Fibroblast of skin of right biceps (primary cell): ENCODE measurements at places on chromosomes 13 and 19.

- DNase-seq, result no peak
Observed at GRCh38 chr13:77325371-77325980, 1.4 kb downstream of the MYCBP2 start.

DNA sequence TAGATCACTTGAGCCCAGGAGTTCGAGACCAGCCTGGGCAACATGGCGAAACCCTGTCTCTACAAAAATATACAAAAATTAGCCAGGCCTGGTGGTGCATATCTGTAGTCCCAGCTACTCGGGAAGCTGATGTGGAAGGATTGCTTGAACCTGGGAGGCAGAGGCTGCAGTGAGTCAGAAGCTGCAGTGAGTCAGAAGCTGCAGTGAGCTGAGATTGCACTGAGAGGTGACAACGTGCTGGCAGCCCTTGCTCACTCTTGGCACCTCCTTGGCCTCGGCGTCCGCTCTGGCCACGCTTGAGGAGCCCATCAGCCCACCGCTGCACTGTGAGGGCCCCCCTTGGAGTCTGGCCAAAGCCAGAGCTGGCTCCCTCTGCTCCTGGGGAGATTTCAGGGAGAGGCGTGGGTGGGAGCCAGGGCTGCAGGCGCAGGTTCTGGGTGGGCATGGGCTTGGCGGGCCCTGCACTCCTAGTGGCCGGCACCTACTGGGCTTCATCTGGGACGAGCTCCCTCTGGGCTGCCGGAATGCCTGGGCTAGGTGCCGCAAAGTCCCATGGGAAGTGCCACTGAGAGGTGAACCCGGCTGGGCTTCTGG lies 39.5 kb upstream of the RPL21 start:
- peak; percentile 75 for DNase-seq

DNA sequence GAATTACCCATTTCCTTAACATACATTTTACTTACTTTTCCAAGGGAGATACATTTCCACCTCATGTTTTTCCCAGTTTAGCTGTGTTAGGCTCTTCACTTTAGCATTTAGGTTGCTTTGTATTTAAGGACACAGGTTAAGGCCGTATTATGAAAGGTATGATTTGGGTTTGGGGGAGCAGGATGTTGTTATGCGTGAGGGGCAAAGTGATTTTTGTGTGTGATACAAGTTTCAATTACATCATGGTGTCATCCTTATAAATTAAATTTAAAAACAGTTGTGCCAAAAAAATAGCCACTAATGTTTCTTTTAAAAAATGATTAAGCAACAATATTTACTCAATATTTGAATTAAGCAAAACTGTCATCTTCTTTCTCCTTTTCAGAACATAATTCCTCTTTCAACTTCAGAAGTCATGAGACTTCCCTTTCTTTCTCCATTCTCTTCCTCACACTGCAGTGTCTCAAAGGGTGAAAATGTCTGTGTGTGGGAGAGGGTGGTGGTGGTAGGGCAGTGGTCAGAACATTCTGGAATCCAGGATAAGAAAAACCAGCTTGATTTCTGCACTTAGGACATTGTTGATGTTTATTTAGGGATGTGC lies 126.2 kb downstream of the KCNRG start:
- DNase-seq, result no peak

- no peak for DNase-seq
Observed at GRCh38 chr13:78593652-78594455, 9.5 kb downstream of the POU4F1 start.

GRCh38 chr13:25406377-25406776 lies 34.6 kb downstream of the ATP8A2 start:
- DNase-seq, result no peak

DNA sequence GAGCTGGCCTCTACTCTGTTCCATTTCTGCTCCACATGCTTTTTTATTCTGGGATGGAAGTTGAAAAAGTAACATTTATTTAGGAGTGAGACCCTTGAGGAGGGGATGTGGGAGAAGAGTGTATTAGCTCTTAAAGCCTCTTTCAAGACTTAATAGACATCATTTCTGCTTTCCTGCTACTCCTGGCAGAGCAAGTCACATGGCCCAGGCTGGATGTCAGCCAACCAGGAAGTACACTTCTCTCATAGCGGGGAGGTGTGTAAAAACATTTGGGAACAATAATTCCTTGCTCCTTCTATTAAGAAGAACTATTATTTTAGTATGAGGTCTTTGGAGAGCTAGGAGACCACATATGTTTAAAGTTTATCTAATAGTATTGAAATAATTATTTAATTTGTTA lies 40.6 kb upstream of the FAM216B start:
- peak; percentile 37 for DNase-seq

DNA sequence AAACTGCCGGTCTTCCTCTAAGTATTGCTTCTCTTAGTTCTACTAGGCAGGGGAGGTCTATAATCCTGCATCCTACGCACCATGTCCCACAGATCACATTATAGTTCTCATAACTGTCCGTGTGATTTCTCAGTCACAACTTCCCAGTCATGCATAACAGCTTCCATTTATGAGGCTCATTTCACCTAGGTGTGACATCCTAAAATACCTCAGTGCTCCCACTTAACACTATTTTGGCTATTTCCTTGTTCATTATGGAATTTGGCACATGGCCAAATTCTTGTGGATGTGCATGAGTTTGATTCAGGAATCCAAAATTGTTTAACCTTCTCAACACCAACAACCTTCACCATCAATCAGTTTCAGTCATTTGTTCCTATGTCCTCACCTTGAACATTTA lies 989.9 kb downstream of the OLFM4 start:
- DNase-seq, result no peak

- no peak for DNase-seq
Observed at GRCh38 chr13:54611390-54611789, 1582.8 kb downstream of the OLFM4 start.

DNA sequence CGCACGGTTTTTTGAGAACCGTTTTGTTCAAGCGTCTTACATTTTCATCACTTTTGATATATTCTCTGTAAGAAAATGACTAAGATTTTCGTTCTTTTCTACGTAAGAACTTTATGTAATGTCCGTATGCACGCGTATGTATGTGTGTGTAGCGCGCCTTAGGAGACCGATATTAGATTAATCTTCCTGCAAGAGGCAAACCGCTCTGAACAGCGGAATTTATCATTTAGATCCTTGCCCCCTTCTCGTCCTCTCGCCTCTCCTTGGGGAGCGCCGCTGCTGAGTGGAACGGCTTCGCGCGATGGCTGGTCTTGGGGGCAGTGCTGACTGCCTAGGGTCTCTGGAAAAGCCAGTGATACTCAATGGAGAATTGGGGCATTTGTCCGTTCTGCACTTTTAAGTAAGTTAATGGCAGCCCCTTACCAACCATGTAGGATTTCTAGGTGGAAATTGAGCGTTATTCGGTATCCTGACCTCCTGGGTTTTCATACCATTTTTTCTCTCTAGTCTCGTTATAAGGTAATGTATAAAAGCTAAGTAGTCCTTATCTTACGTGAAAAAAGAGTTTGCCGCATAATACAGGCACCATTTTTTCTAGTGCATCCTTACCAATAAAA lies 4.7 kb downstream of the MAB21L1 start:
- peak; percentile 37 for DNase-seq

- no peak for DNase-seq
Observed at GRCh38 chr13:81683521-81683920, 1342.6 kb upstream of the SPRY2 start.

- no peak for DNase-seq
Observed at GRCh38 chr19:1143828-1144399, 30.2 kb downstream of the SBNO2 start.

DNA sequence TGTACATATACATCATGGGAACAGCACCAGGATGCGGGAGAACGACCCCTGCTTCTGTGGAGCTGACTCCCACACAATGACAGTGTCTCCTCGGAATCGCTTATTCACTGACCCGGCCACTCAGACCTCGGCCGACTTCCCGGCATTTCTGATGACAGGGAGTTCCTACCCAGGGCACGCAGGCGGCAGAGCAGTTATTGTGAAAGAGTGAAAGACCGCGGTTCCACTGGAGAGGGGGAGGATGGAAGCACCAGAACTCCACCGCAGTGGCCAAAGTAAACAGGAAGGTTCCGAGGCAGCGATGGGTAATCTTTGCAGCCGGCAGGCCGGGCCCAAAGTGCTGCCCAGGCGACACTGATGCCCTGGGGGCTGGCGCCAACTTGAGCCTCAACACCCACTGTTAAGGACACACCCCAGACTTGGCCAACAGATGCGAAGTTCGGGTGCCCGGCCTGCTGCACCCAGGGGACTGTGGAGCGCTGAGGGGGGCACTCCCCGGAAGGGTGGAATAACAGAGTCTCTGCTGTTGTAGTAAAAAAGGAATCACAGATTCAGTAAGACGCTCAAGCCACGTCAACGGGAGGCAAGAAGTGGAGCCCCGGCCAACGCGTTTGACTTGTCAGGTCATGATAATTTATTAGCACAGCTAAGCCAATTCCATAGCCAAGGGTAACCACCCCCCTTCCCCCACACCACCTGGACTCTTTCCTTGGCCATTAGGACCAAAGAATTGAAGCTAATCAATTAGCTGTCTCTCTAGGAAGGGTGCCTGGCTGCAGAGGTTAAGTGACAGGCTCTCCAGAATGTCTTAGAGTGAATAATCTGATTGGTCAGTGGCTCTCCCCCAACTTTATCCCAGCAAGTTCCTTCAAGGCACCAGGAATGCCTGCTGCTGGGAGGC lies 5.8 kb downstream of the MLLT1 start:
- peak; percentile 73 for DNase-seq

DNA sequence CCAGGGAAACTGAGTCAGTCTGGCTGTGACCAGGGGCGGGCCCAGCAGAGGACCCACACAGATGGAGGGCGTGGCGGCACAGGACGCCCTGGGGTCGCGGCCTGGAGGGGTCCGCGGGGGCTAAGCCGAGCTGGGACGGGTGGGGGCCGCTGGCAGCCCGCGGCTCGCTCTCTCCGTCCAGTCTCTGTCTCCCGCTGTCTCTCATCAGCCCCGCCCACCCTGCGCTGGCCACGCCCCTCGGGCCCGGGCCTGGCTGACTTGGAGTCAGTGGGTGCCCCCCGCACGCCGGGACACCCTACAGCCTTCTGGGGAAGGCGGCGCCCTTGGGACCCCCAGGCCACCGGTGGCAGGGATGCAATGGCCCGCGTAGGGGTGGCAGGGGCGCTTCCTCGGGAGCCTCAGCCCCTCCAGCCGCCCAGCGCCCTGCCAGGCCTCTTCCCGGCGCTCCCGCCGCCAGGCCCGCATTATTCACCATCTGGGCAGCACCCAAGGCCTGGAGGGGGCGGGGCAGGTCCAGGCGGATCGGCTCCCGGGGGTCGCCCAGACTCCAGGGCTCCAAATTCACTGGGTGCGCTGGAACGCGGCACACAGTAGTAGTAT lies at the start of gene TBXA2R:
TBXA2R (minus strand) TSS at position 186 of the 600 bp plus-strand sequence. CDS start 6,241 bp downstream, outside the sequence.
- peak; percentile 70 for DNase-seq

- DNase-seq, result peak; percentile 63
Observed at GRCh38 chr19:44927746-44928145, 13.3 kb downstream of the APOC1 start.

- DNase-seq, result peak; percentile 19
Observed at GRCh38 chr13:112605531-112605990, 17.6 kb upstream of the TUBGCP3 start.

GRCh38 chr13:54162069-54162468 lies 1133.5 kb downstream of the OLFM4 start:
- DNase-seq, result no peak

GRCh38 chr13:101291646-101292515 lies 124.4 kb downstream of the NALCN start:
- DNase-seq, result peak; percentile 39

DNA sequence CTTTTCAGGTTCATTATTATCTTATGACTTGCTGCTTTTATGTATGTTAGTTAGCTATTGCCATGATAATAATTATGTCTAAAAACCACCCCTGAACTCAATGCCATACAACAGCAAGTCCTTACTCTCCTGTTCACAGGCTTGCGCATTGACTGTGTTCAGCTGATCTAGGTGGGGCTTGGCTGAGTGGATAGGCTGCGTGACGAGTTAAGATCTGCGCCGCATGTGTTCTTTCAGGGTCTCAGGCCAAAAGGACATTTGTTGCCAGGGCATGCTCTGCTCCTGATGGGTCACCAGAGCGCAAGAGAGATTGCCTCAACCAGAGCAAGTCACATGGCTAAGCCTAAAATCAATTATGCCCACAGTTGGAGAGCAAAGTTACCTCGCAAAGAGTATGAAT lies 859 bp downstream of the ZNF568 start:
- peak; percentile 6 for DNase-seq

DNA sequence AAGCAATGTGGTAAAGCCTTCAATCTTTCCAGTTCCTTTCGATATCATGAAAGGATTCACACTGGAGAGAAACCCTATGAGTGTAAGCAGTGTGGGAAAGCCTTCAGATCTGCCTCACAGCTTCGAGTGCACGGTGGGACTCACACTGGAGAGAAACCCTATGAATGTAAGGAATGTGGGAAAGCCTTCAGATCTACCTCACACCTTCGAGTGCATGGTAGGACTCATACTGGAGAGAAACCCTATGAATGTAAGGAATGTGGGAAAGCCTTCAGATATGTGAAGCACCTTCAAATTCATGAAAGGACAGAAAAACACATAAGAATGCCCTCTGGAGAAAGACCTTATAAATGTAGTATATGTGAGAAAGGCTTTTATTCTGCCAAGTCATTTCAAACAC lies 15.6 kb upstream of the ZNF763 start:
- DNase-seq, result peak; percentile 18

DNA sequence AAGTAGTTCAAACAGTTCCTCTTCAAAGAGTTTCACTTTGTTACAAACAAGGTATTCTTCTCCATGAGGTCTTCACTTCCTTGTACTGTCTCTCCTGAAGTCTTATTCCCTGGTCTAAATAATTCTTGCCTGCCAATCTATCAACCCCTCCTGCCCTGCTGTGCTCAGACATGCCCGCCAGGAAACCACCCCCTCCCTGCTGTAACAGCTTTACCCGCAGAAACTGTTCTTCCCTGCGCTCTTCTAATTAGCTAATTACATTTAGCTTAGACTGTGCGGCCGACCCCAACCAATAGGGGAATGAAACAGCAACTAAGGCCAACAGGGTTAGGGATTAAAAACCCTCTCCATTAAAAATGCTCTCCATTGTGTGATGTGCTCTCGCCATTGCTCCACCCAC lies 46.7 kb downstream of the ZNF846 start:
- no peak for DNase-seq

- peak; percentile 7 for DNase-seq
Observed at GRCh38 chr13:76438050-76438449, 448.2 kb downstream of the KCTD12 start.

- DNase-seq, result no peak
Observed at GRCh38 chr13:103866048-103866447, 799.8 kb upstream of the SLC10A2 start.

DNA sequence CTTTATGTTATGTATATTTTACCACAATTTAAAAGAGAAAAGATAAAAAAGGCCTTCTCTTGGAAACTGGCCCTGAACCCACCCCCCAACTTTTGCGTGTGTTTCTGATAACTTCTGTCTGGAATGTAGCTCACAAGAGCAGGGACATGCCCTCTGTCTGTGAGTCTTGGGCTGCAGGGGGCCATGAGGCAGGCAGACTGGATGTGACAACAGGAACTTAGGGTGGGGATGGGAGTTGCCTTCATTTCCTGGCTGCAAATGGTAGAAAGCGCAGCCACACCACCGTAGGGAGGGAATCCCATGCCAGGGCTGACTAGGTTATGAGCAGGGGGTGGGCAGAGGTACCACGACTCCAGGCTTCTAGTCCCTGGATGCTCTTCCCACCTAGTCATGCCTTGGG lies 21.9 kb downstream of the CILP2 start:
- DNase-seq, result no peak
